ENCODE measurements at places on chromosomes 1 and 21. TPM values are rescaled to one million over a fixed set of nuclear protein-coding genes. Genes with fewer than 3 reads are reported as not detected.

DNA sequence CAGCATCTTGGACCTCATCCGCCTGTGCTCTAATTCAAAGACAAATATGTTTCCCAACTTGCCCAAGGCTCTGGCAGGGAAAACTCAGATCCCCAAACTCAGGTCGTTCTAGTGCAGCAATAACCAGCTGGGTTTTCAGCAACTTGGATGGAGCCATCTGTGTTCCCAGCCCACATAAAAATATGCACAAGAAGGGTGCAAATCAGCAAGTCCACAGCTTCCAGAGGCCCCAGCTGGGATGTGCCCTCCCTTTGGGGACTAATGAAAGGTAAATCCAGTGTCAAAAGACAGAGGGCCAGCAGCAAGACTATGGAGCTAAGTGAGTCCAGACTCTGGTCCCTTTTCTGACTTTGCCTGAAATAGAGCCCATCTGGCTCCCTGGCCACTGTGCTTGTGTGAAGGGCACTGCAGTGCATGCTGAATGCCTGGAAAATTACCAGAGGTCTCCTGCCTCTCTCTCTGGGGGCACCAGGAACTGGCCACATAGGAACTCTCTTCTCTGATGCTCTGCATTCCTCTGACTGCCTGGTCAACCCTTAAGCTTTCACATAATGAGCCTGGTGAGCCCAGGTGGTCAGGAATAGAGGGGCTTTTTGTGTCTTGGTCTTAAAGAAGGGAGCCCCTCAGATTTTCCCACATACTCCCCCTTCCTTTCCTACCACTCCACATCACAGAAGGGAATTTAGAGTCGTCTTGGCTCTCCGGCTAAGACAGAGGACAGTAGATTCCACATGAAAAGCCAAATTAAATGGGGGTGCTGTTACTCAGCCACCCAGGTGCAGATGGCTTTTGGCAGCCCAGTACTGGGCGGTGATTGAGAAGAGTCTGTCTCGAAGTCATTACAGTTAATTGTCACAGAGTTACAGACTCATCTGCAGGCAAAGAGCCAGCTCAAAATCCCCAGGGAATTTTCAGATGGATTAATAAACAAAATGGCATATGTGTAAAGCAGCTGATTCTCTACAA lies 88.1 kb upstream of the C1orf21 start:
- no peak for DNase-seq

- no peak for DNase-seq
These were observed 210.0 kb downstream of the ZC3H11B start for GRCh38 chr1:219402925-219403324.

- DNase-seq, result no peak
These were observed 87.2 kb upstream of the CHODL start for GRCh38 chr21:18157406-18157805.

GRCh38 chr1:40248412-40248811 lies 675 bp downstream of the TMCO2 start:
- no peak for DNase-seq

GRCh38 chr1:33435096-33435820 lies 4.4 kb upstream of the PHC2 start:
- DNase-seq, result no peak

DNA sequence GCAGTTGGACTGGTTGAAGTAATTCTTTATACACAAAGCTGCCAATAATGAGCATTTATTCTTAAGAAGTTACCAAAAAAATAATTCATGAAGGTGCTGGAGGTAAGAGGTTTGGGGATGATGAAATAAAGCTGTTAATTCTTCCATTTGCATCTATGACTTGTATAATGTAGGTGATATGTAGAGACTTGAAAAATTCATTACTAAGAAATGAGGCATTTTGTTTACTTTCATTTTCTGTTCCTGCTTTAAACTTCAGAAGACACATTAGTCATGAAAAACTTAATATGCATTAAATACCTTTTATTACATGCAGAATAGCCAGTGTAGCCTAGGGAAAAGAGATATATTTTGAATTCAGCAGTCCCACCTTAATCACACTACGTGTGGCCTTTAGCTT lies 214.2 kb downstream of the SLC44A5 start:
- DNase-seq, result no peak

- no peak for DNase-seq
These were observed 35.7 kb upstream of the OSBPL9 start for GRCh38 chr1:51581238-51581637.

DNA sequence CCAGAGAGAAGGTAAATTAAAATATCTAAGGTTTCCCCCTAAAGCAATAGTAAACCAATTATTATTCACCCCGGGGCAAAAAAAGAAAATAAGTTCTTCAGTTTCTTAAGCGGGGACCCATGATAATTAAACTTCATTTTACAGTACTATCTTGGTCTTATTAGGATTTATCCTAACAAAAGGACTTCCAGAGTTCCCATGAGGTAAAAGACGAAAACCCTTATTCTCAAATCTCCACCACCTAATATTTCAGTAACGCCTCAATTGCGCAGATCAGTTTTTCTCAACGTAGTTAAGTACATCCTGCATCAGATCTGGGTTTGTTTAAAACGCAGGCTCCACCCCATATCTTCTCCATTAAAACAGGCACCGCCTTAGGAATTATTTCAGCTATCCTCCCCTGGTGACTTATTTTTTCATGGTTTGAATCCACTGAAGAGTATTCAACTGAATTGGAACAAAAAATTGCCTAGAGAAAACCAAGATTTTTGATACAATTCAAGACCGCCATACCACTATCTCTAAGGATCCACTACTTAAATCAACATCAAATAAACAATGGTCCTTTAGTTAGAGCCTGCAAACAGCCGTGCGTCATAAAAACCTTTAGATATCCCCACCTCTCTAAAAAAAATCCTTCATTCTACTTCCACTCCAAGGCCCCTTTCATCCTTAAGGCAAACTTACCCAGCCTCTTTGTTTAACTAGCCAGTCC lies 1.7 kb downstream of the MCL1 start:
- DNase-seq, result peak; percentile 11

DNA sequence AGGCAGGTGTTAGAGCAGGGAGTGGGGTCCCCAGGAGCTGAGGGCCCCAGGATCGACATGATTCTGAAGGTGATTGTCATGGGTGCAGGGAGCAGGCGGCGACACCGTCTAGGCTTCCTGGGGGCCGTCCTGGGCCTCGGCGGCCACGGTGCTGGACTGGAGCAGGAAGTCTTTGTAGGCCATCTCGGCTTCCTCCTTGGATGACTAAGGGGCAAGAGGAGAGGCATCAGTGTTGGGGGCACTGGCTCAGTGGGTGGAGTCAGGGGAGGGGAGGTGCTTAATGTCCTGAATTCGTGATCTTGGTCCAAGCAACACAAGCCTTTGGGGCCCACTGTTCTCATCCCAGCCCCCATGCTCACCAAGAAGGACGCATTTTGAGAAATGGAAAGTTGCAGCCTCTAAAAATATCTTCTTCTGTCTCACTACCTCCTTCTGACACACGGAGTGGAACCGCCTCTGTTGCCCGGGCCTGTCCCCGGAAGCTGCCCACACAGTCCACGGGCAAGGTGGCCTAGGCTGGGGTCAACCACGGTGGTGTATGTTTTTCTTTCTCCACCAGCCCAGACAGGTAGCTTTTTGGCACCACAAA lies 8.6 kb upstream of the FCMR start:
- no peak for DNase-seq

The DTL gene
- 3.1 TPM for polyA plus RNA-seq

The NGF gene
- 0.60 TPM for polyA plus RNA-seq
